Stimulated activated CD4-positive, alpha-beta T cell treated with anti-CD3 and anti-CD28 coated beads, Interleukin-2, amount 100 ng/mL, for 48 hours (primary cell): ENCODE measurements at places on chromosomes 16 and 17.

- DNase-seq = peak; percentile 14
Observed at GRCh38 chr17:21286909-21287702, 2.6 kb downstream of the MAP2K3 start.

DNA sequence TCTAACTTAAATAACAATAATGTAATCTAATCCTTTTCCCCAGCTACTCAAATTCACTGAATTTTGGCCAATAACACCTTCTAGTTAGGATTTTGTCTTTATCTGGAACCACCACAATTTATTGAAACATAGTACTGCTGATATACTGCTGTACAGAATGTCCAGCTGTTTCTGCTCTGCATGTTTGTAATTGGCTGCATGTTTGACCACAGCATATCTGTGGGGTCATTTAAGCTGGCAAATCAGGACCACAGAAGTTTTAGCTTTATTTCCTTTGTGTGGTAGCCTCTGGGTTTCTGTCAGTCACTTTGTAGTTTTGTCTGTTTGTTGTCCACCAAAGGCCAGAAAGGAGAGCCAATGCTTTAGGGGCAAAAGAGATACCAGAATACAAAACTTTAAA lies 22.2 kb upstream of the RAB11FIP4 start:
- no peak for DNase-seq

GRCh38 chr16:58449768-58450167 lies 50.2 kb upstream of the NDRG4 start:
- DNase-seq = no peak

DNA sequence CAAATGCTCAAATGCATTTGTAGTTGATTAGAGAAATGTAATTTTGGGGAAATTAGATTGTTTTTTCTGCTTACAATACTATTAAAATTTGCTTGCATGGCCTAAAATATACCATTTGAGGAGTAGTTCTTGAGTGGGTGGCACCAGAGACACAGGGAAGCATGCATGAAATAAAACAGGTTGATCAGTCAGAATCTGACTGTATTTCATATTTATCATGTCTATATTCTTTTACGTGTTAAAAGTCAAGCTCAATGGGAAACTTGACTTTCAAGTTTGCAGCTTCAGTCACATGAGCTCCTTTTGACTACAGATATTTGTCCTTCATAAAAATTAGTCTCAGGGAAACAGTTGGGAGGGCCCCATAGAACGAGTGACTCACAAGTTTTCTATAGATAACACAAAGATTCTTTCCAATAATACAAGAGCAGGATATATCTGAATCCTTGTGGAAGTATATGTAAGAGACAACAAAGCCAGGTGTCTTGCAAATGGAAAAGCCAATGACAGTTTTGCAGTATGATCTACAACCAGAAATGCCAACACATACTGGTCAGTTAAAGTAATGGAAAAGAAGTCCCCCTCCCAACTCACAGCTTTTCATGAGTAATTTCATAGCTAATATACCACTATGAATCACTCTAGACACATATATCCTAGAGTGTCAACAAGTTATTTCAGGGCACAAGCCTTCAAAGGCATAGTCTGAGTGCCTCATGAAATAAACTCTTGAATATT lies 42.2 kb upstream of the CORO6 start:
- no peak for DNase-seq

GRCh38 chr17:39808409-39808997 lies 55.6 kb downstream of the IKZF3 start:
- DNase-seq = no peak

GRCh38 chr16:86884390-86884650 lies 306.0 kb downstream of the FOXL1 start:
- no peak for DNase-seq

DNA sequence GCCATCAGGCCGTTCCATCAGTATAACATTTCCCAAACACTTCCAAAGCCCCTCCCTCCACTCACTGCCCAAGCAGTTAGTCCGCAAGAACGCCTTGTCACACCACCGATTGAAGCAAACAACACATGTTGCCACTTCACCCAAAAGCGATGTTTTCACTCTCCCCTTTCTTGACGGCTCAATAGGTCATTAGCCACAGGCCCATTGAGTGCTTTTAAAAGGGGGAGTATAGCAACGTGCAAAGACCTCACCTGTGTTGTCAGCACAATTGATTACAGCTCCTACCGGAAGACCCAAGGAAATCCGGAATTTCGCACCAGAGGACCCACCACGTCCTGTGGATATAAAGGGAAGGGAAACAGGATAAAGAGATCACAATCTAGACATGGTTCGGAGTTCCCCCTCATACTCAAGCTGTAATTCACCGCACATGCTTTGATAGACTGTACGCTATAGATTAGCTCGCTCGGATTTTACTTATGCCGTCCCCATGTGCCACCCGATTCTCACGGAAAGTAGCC lies 690 bp downstream of the RPL23 start:
- no peak for DNase-seq

DNA sequence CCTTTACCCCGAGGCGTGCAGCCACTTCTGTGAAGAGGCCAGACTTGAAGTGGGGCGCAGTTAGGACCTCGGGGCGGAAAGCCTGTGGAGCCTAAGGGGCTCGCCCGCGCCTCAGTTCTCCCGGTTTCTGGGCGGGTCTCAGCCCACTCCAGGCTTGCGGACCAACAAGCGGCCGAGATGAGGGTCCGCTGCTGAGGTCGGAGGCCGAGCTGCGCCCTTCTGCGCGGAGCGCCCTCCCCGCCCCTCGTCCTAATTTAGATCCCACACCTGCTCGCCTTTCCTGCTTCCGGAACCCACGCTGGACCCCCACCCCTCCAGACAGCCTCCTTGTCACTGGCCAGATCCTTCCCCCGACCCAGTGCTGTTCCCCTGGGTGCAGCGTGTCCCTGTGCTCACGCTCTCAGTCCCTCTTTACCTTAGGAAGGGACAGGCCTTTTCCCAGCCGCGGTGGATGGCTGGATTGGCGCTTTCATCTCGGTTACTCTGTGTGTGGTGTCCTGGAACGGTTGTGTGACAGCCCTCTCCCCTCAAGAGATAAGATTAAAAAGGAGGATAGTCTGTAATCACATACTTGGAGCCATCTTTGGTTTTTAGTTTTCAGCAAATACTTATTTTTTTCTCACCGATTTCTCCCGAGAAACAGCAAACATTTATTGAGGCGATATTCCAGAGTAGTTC lies 933 bp upstream of the ATXN7L3 start:
- DNase-seq = no peak

DNA sequence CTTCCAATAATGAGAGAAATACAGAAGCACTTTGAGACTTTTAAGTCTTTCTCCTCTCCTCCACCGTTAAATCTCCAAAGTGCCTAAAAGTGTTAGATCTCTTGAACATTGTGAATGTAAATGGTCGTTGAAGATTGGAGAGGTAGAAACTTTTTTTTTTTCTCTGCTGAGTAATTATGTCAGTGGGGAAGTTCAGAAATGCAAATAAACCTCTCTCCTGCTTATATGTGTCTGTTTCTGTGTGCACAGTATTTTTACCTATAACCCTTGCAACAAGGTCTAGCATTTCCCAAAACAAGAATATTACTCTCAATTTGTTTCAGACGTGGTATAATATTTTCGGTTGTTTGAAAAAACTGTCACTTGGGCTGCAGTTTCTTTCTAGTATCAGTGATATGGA lies 833.6 kb upstream of the CDH8 start:
- DNase-seq = no peak

GRCh38 chr17:28507567-28508203 lies 1.5 kb downstream of the FOXN1 start:
- no peak for DNase-seq

DNA sequence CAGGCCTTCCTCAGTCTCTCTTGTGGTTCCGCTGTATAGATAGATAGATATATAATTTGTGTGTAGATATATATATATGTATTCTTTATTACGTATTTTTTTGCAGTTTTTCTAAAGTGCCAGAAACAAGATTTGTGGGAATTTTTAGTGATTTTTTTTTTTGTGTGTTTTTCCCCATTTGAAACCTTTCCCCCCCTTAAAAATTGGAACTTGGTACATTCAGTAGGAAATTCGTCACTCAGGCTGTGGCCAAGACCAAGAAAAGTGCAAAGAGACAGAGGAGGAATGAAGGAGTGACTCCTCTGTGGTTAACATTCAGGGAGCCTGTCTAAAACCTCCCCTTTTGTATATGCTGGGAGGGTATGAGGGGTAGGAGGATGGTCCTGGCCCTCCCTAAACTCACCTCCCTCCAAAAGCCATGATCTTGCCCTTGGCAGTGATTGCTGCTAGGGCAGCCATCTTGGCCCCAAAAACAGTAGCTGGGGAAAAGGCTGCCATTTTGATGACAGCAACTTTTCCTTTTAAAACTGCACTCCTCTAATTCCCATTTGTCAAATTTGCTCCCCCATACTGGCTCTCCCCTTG lies 15.2 kb downstream of the CHRNB1 start:
- DNase-seq = no peak

GRCh38 chr17:67492824-67493517 lies 115.9 kb downstream of the PITPNC1 start:
- DNase-seq = no peak

GRCh38 chr17:67412032-67412431 lies 35.0 kb downstream of the PITPNC1 start:
- DNase-seq = no peak

- DNase-seq = no peak
Observed at GRCh38 chr17:73969956-73970355, 233.5 kb upstream of the RPL38 start.

- no peak for DNase-seq
Observed at GRCh38 chr16:66554495-66554894, 2.1 kb downstream of the CKLF start.

DNA sequence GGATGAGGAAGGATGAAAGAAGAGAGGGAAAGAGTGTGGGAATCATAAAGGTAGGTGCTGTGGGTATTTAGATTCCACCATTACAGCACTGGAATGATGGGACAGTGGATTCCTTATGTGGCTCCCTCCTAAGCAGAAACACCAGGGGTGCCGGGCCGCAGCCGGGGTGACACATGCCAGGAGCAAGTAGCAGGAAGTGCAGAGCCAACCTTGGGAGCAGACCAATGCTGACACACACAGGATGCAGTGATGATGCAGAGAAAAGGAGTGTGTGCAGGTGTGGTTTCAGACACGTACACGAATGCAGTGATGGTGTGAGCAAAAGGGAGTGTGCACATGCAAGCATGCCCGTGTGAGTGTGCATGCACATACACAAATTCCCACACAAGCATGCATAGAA lies 338.0 kb downstream of the SLC39A11 start:
- DNase-seq = no peak

DNA sequence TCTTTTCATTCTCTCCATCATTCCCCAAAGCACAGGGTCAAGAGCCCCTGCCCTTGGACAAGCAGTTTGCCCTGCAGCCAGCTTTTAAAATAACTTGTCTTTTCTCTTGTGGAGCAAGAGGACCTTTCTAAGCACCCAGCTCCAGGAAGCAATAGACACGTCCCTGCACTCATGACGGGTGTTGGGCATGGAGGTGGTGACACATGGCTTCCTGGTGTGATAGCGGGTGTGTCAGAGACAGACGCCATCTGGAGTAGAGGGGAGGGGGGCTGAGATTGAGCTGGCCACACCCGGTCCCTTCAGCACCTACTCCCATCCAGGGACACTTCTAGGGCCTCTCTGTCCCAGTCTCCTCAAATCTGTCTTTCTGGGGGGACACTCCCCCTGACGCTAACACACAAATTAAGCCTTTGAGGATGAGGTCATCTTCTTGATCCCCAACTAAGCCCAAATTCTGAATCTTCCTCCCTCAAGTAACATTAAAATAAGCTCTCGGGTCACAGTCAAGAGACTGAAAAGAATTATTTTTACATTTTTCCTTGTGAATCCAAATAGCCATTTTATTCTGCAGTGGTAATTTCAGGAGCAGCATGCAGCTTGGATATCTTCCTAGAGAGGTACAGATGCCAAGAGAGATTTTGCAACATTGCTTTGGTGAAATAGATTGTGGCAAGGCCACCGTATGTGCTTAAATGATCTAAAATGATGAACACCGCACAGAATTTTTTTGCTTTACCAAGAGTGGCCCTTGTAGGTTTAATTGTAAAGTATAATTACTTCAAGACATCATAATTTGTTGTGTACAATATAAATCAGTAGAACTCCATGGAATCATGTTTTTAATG lies 216.6 kb upstream of the IRX3 start:
- DNase-seq = no peak

DNA sequence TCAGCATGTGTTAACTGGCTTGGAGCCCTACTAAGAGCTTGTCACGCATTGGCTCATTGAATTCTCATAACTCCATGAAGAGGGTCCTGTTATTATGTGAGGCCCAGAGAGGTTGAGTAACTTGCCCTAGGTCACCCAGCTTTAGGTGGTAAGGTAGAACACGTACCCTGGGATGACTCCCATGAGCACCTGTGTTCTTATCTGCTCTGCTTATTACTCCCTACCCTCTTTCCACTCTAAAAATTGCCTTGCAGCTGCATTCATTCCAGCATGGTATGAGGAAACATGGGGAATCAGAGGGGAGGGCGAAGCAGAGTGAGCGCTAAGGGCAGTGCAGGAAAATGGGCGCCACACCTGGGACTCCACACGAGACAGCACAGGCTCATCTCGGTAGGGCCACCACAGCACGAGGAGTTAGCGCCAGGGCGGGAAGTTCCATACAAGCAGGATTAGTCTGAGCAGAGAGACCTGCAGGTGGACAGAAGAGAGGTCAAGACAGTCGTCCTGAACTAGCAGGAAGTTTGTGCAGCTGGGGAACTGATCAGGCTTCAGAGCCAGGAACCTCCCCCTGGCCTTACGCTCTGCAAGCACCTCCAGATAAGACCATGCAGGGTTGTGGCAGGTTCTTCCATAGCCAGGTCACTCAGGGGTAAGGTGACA lies 10.1 kb downstream of the COPZ2 start:
- DNase-seq = no peak

GRCh38 chr17:52938623-52939230 lies 780.2 kb upstream of the CA10 start:
- no peak for DNase-seq

GRCh38 chr17:42153919-42154742 lies 658 bp downstream of the RAB5C start:
- no peak for DNase-seq

- DNase-seq = no peak
Observed at GRCh38 chr16:79668502-79668901, 68.0 kb upstream of the MAF start.

DNA sequence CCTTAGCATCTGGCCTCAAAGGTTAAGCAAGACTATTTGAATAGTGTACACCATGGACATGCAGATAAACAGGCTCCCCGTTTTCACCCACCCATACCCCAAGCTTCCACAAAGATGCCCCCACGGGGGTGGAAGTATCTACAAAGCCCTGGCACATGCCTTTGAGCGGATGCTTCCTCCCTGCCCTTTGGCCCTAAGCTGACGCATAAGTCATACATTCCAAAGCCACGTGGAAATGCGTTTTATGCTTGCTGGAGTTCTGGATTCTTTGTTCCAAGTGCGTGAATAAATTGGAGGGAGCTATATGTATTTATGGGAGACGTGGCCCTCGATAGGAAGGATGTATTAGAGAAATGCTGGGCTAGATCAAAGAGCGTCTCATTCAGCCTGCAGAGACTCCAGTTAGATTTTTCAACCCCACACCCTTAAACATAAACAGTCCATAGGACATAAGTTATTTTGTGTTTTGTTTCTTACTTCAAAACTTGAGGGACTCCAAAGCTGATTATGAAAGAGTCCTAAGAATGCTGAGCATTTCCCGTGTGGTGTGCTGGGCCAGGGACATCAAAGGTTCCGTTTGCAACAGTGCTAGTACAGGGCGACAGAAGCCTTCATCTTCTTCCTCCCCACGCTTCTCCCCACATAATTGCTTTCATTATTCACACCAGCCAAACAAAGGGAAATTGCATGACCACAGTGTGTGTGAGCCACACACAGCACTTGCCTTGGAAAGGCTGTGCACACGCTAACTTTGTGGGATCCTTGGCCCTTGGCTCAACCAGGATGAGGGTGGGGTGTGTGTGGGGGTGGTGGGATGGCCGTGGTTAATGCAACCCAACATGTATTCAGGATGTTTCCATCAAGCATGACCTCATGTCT lies 73.6 kb downstream of the WIPI1 start:
- no peak for DNase-seq
